ENCODE measurements at places on chromosomes 4 and X.

DNA sequence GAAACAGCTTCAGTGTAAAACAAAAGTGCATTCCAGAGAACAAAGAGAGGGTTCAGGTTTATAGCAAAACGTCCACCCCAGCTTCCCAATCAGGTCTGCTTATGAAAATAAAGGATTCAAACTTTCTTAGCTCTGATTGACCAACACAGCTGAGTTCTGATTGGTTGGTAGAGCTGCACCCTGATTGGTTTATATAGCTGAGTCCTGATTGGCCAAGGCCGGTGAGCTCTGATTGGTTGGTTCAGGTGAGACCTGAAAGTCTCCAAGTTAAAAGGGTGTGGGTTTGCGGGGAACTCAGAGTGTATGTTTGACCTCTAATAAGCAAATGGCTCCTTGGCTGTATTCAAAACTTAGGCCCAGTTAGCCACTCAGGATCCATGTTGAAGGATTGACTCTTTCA lies 20.9 kb downstream of the CLRN2 start:
- DNase-seq = peak; percentile 13

DNA sequence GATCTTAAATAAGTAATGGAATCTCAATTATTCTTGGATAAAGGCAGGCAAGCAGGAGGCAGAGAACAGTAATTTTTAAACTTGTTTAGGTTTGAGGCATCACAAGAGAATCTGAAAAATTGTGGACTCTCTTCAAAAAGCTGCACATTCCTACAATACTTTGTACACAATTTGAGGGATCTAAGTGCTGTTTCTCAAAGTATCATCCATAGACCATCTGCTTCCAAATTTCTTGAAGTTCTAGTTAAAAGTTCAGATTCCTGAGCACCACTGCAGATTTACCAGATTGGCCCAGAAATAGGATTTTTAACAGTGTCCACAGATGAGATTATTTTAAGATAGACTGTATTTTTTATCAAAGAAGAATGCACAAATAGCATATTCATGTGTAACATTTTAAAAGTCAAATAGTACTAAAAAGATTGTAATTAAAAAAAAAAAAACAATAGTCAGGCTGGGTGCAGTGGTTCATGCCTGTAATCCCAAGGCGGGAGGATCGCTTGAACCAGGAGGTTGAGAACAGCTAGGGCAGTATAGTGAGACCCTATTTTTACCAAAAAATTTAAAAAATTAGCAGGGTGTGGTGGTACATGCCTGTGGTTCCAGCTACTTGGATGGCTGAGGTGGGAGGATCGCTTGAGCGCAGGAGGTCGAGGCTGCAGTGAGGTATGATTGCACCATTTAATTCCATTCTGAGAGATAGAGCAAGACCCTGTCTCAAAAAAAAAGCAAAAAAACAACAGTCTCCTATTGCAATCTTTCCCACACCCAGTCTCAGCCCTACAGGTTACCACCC lies 14.2 kb upstream of the FNIP2 start:
- DNase-seq = peak; percentile 92

DNA sequence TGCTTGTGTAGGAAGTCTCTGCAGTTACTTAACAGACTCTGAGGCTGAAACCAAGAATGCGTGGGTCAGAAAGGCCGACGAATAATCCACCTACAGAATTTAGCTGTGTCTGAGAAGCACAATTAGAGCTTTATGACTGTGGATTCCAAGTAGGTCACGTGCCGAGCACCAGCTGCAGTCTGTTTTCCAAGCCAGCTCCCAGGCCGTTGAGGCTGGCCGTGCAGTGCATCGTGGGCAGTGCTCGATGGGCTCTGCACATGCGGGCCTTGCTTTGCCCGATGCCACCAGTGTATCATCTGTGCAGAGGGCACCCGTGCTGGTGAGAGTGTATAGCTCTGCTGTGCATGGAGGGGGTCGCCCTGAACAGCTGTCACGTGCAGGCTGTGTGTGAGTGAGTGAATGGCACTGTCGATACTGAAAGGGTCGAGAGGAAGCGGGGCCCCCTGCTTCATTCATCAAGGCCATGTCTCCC lies 67.5 kb upstream of the CLDN34 start:
- DNase-seq = peak; percentile 83

DNA sequence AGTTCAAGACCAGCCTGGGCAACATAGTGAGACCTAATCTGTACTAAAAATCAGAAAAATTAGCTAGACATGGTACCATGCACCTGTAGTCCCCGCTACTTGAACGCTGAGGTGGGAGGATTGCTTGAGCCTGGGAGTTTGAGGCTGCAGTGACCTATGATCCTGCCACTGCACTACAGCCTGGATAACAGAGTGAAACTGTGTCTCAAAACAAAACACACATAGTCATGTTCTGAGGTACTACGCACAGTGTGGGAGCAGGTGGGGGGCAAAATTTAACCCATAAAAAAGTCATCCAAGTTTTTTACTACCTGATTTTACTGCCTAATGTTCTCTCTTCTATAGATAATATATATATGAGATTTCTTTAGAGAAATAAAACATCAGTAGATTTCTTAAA lies 28.4 kb downstream of the HSPA4L start:
- DNase-seq = no peak

DNA sequence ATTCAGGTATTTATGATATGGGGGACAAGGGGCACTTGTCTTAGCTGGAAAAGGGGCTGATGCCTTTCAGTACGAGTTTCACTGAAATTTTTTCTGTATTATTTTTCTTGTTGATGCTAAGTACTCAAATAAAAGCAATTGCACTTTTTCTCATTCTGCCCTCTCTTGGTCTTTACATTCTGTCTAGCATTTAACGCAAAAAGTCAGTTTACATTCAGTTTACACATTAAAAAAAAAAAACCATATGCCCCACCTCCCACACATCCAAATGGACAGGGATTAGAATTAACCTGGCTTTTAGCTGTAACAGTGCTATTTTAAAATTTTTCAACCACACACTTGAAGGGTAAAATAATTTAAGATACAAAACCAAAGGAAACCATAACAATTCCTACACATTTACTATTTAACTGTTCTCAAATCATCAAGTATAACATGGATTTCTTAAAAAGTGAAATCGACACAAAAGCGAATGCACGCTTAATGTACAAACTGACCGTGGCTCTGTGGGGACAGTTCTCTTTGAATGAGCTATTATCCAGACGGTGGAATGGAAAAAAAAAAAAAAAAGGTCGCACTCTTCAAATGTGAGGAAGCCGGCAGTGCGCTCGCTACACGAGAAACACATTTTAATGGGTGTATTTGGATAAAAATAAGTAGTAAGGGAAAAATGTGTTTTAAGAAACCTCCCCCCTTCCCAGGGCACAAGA lies 1.4 kb downstream of the AMMECR1 start:
- DNase-seq = peak; percentile 39

- DNase-seq = no peak
Observed at GRCh38 chr4:87012265-87012953, 77.6 kb downstream of the AFF1 start.

GRCh38 chr4:47531241-47531953 lies 46.3 kb downstream of the ATP10D start:
- peak; percentile 88 for DNase-seq

- no peak for DNase-seq
Observed at GRCh38 chr4:110637408-110638088, 14.7 kb upstream of the PITX2 start.

Measured in EH (cell line).